Caco-2 (cell line): ENCODE measurements at places on chromosomes 12 and 14.

- H3K36me3 ChIP-seq: no peaks in the 10 kb centered on the region
- DNase-seq: peak; percentile 74
- H3K27me3 ChIP-seq: no peaks in the 10 kb centered on the region
- peak overlapping the region; percentile 33 for H3K27ac ChIP-seq
Observed at GRCh38 chr12:62933220-62933601, 1.7 kb downstream of the PPM1H start.

DNA sequence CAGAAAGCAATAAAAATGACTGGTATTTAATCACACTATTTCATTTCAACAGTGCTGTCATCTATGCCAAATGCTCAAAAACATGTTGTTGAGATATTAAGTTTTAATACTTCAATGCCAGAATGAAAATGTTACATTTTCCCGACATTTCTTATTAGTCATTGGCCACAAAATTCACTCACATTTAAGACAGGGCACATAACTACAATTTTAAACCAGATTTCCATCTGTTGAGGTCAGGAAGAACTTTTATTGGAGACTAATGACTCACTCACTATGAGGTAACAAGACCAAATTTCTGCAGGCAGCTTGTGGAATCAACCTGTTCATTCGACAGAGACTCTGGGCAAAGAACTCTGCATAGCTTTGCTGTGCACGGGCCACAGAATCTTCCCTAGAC is 36.8 kb downstream of the PPTC7 start:
- H3K4me1 ChIP-seq: no peaks in the 10 kb centered on the region
- no peak overlapping the region for H3K4me3 ChIP-seq
- H3K27ac ChIP-seq: no peak overlapping the region
- no peaks in the 10 kb centered on the region for H3K36me3 ChIP-seq
- no peaks in the 10 kb centered on the region for H3K27me3 ChIP-seq

DNA sequence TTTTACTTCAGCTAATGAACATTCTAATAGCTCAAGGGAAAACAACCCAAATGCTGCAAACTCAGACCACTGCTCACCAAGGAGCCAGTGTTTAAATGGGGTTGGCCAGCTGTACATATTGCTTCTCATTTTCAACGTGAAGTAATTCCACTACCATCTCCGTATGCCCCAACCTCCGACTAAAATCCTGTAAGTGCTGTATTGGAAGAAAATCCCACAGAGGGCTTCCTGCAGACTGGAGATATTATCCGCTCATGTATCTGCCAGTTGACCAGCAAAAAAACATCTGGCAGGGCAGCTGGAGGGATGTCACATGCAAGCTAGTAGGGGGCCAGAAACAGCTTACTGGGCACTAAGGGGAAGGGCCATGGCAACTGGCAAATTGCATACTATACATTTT is 485.0 kb downstream of the SNAPC1 start:
- H3K4me3 ChIP-seq: no peak overlapping the region
- no peaks in the 10 kb centered on the region for H3K27me3 ChIP-seq
- DNase-seq: no peak
- no peaks in the 10 kb centered on the region for H3K4me1 ChIP-seq
- H3K36me3 ChIP-seq: no peaks in the 10 kb centered on the region
- H3K27ac ChIP-seq: no peak overlapping the region

DNA sequence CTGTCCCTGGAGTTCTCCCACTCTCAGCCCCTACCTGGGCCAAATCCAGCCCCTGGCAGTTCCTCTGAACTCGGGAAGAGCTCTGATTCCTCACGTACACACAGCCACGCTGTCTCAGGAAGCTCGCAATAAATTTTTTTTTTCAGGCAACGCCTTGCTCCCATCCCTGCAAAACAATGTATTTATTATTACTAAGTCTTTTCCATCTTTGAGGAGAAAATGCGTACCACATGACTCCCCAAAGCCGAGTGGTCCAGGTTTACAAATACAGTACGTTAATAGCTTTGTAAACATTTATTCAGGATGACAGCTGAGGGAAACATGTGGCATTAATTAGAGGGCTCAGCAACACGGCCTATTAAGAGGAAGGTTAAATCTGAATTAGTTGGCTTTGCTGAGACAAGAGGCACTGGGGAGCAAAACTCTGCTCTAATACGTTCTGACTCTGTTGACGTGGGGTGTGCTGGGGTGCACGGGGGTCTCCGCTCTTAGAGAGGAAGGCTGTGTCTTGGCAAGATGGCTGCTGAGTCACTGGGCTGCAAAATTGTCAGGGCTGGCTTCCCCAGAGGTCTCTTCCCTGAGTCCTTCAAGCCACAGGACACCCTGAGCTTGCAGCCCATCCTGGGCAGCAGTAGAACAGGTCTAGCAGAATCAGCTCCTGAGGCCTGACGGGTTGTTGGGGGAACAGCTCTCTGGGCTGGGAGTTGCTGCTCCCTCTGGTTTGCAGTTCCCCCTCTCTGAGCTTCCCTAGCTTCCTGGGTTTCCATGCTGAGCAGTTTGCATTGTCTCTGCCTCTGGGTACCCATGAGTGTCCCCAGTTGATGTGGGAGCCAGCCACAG is 185.2 kb upstream of the TBX3 start:
- peak; percentile 53 for DNase-seq
- H3K36me3 ChIP-seq: no peaks in the 10 kb centered on the region
- H3K27me3 ChIP-seq: no peaks in the 10 kb centered on the region
- H3K27ac ChIP-seq: no peak overlapping the region

GRCh38 chr12:15693228-15693911 is 95.8 kb downstream of the EPS8 start:
- H3K4me3 ChIP-seq: no peak overlapping the region
- no peaks in the 10 kb centered on the region for H3K36me3 ChIP-seq
- no peak overlapping the region for H3K27ac ChIP-seq
- no peaks in the 10 kb centered on the region for H3K27me3 ChIP-seq
- peaks cover 14% of the 10 kb centered on the region; the same call in 1 of the 2 replicates for H3K4me1 ChIP-seq
- DNase-seq: no peak

DNA sequence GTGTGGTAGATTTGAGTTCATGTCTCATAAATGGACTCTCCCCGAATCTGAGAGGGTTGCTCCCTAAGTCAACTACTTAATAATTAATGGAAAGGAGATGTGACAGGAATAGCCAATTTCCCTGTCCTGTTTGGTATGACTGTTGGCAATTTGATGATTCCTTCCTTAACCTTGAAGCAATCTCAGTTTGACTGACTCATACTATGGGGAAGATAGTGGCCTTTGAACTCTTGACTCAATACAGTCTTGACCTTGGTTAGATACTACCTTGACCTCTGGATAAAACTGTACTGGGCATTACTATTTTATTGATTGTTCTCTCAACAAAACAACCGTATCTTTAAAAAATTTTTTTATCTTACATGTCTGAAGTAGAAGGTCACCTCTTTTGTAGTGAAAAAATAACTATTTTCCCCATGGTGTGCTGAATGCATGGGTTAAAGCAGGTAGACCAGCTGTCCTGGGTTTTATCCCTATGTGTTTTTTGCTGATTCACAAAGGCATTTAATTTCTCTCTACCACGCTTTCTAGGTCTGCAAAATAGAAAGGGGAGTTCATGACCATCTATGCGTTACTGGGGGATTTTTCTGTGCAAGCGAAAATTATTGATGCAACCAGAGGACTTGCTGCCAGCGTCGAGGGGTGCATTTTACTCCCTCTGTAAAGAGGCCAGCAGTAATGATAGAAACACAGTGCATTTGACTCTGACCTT is 80.1 kb downstream of the ETV6 start:
- H3K4me1 ChIP-seq: peaks cover 18% of the 10 kb centered on the region
- H3K4me3 ChIP-seq: no peak overlapping the region
- H3K27me3 ChIP-seq: no peaks in the 10 kb centered on the region
- no peak for DNase-seq

- no peak for DNase-seq
- no peak overlapping the region for H3K4me3 ChIP-seq
- H3K36me3 ChIP-seq: no peaks in the 10 kb centered on the region
- no peak overlapping the region for H3K27ac ChIP-seq
Observed at GRCh38 chr12:47570151-47570550, 135.7 kb downstream of the RPAP3 start.

- no peaks in the 10 kb centered on the region for H3K36me3 ChIP-seq
- no peak for DNase-seq
- H3K27me3 ChIP-seq: no peaks in the 10 kb centered on the region
- 0 out of 2 replicates have a peak, but pooled peaks cover 10% of the 10 kb centered on the region for H3K4me1 ChIP-seq
- H3K27ac ChIP-seq: no peak overlapping the region
Observed at GRCh38 chr14:52069307-52070050, 620 bp upstream of the NID2 start.

- no peaks in the 10 kb centered on the region for H3K36me3 ChIP-seq
- peaks cover 1% of the 10 kb centered on the region; the same call in 1 of the 2 replicates for H3K27me3 ChIP-seq
- DNase-seq: no peak
- H3K4me1 ChIP-seq: no peaks in the 10 kb centered on the region
- no peak overlapping the region for H3K4me3 ChIP-seq
Observed at GRCh38 chr12:119423285-119423684, 88.8 kb downstream of the CCDC60 start.

DNA sequence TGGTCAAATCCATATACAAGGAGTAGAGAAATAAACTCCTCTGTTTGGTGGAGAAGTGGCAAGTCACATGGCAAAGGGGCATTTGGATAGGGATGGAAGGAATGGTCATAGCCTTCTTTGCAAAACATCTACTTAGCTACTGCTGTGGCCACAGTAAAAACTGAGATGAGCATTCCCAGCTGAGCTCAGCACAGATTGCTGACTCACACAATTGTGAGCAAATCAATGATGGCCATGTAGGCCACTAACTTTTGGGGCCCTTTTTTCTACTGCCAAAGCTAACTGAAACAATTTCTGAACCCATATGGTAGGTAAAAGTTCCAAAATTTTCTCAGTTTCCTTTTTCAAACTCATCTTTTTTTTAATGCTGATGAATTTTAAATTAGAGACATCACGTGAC is 31.6 kb downstream of the DUSP6 start:
- no peak overlapping the region for H3K4me3 ChIP-seq
- H3K36me3 ChIP-seq: no peaks in the 10 kb centered on the region
- no peaks in the 10 kb centered on the region for H3K27me3 ChIP-seq
- peaks cover 11% of the 10 kb centered on the region for H3K4me1 ChIP-seq

- no peaks in the 10 kb centered on the region for H3K4me1 ChIP-seq
- no peaks in the 10 kb centered on the region for H3K36me3 ChIP-seq
- no peak for DNase-seq
- H3K27me3 ChIP-seq: no peaks in the 10 kb centered on the region
Observed at GRCh38 chr14:24463017-24463883, 20.7 kb upstream of the SDR39U1 start.

DNA sequence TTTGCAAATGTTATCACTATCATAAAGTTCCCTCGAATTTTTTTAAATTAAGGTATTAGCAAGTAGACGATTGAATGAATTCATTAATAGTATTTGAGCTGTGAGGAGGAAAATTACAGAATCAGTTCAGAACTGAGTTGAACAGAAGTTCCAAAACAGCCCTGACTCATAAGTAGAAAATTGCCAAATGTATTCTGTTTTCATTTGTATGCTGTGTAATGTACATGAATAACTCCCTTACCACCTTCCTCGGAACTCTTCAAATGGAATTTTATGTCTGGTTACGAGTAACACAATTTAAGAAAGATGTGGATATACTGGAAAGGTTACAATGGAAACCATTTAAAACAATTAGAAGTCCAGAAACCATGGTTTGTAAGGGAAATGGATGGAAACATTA is 283.3 kb upstream of the FAR2 start:
- H3K36me3 ChIP-seq: no peaks in the 10 kb centered on the region
- H3K27me3 ChIP-seq: no peaks in the 10 kb centered on the region
- no peak for DNase-seq
- no peaks in the 10 kb centered on the region for H3K4me1 ChIP-seq
- no peak overlapping the region for H3K27ac ChIP-seq

GRCh38 chr12:103178366-103179080 is 221.0 kb downstream of the ASCL1 start:
- DNase-seq: no peak
- H3K27me3 ChIP-seq: no peaks in the 10 kb centered on the region
- no peaks in the 10 kb centered on the region for H3K36me3 ChIP-seq
- no peak overlapping the region for H3K4me3 ChIP-seq

GRCh38 chr12:45695035-45695434 is 34.5 kb upstream of the ARID2 start:
- H3K27me3 ChIP-seq: no peaks in the 10 kb centered on the region
- peak; percentile 69 for DNase-seq
- no peaks in the 10 kb centered on the region for H3K36me3 ChIP-seq
- H3K4me1 ChIP-seq: peaks cover 10% of the 10 kb centered on the region
- H3K27ac ChIP-seq: no peak overlapping the region

DNA sequence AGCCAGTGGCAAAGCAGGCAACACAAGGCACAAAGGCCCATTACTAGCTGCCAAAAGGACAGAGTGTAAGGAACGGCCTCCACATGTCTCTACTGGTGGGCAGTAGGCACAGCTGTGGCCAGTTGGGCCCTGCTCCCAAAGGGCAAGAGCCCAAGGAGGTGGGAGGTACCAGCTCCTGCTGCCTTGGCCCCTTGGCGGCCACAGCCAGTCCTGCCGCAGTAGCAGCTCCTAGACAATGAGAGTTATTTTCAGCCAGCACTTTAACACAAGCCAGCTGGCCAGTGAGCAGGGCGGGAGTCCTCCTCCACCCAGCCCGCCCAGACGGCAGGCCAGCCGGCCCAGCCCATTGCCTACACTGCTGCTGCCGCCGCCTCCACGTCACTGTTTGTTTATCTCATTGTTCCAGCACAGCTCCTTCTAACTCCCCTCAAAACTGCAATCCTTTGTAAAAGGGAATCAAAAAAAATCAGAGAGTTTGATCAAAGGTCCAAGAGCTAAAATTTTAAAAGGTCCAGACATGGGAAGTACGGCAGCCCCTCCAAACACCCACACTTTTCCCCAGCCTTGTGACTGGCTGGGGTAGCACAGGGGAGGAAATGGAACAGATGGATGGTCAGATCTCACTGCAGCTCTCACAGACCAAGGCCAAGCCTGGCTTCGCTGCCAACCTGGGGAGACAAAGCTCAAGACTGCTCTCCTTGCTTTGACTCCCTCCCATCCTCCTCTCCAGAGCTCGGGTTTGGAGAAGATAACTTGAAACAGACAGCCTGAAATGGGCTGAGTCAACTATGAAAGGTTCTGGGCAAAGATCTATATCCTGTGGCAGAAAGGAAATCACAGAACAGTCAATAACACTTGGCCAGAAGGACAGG is 33.5 kb downstream of the FMNL3 start:
- no peaks in the 10 kb centered on the region for H3K4me1 ChIP-seq
- no peaks in the 10 kb centered on the region for H3K27me3 ChIP-seq
- H3K4me3 ChIP-seq: no peak overlapping the region
- H3K27ac ChIP-seq: no peak overlapping the region
- H3K36me3 ChIP-seq: no peaks in the 10 kb centered on the region

- DNase-seq: no peak
- H3K4me3 ChIP-seq: no peak overlapping the region
- H3K27me3 ChIP-seq: no peaks in the 10 kb centered on the region
Observed at GRCh38 chr14:94330857-94331256, 7.7 kb upstream of the SERPINA6 start.
